ENCODE measurements at places on chromosomes 2 and 18.

GRCh38 chr2:9263428-9263827 lies 56.8 kb downstream of the ASAP2 start:
- DNase-seq = no peak

DNA sequence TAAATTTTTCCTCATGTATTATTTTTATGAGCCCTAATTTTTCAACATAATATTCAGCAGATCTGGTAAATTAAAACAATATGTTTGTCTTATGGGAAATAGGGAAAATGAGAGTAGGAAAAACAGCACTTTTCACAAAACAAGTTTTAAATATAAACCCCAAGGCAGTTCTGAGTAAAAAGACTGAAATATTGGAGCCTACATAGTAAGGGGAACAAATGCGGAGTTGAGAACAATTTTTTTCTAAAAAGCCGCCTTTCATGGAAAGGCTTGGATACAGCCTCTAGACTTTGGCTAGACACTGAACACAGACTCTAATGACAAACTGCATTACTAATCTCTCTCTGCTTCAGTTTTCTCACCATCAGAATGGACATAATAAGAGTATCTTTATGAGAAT lies 174.1 kb downstream of the NOL4 start:
- DNase-seq = no peak

- DNase-seq = no peak
These were observed 57.9 kb upstream of the ARHGAP15 start for GRCh38 chr2:143071185-143071876.

DNA sequence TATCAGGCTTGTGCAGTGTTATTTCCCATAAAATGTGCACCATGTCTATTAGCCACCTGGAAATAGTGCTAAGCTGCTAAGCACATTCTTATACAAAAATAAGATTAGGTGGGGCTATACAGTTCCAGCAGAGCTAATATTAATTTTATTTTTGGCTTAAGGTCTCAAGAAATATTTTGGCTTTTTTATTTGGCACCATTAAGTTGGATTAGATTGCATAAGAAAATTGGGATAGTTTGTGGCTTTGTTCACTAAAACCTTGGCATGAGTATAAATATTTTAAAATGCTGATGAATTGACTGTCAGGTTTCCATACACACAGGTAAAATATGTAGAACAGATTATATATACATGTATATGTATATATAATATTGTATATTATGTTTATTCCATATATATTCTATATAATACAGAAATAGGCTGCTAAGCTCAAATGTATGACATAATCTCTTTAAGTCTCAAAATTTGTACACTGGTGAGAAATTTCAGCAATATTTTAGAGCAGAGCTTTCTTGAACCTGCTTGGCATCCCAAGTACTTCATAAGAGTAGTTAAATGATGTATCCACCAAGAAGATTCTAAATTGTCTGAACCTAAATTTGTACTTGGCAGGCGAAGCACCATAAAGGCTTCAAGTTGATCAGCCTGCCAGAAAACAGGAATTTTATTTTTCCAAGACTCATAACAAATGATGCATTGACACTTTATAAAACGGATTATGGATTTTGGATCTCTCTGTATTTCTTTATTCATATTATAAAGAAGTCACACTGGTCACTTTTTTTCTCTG lies 32.6 kb downstream of the CCDC102B start:
- no peak for DNase-seq

DNA sequence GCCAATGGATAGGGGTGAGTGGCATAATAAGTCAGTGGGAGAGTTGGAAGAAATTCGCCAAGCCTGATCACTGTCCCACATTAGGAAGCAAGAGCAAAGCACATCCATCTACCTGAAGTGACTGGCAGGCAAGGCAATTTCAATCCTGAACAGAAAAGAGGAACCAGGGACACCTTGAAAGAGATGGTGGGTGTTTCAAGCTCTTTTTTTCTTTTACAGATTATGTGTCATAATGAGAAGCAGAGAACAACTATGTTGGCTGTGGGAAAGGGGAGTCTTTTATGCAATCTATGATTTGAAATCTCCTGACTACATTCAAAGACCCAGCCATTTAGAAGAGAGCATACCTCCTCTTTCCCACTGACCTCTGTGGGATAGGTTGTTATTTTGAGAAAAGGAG lies 63.5 kb downstream of the TGIF1 start:
- DNase-seq = no peak
